ENCODE measurements at places on chromosomes 11 and 22. TPM values are rescaled to one million over a fixed set of nuclear protein-coding genes. Genes with fewer than 3 reads are reported as not detected.

Gene MRGPRF
- total RNA-seq: not detected

Gene ZNF214
- total RNA-seq: not detected

DNA sequence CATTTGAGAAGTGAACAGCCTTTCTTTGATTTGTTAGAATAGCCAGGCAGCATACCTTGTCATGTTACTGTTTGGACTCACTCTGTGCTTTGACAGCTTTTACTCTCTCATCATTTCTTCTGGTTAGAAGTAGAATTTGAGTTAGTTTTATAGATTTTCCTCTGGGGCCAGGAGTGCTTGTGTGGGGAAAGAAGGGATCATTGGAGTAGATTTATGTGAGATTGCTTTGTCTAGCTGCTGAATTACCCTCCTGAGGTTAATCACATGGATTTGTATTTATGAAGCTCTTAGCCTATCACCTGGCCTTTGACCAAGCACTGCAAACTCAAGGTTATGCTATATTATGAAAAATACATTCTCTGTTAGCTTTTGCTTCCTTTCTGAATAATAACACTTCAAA, 54.3 kb downstream of the SWAP70 start:
- no peak for DNase-seq

Gene APOA4
- total RNA-seq: not detected

GRCh38 chr11:58813693-58814092, 30.8 kb downstream of the GLYATL2 start:
- no peak for DNase-seq

Gene OR51B2
- not detected for total RNA-seq

DNA sequence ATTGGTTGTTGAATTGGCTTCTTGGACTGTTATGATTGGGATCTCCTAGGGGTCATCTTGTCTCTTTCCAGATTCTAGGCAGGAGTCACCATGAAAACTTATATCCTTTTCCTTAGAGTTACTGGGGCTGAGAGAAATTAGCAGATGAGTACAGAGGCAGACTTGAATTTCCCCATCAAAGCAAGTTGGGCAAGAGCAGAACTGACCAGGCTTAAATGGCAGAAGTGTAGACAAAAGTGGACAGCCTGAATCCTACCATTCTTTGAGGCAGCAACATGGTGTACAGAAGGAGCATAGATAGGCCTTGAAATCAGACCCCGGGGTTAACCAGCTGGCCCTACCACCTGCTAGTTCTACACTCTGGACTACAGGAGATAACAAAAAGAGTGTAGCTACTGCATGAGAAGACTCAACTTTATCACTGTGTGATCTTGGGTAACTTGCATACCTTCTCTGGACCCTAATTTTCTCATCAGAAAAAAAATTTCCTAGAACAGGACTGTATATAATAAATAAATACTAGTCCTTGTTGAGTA, 427.4 kb upstream of the CADM1 start:
- DNase-seq: no peak

GRCh38 chr11:117754030-117754429, 43.0 kb downstream of the DSCAML1 start:
- no peak for DNase-seq

GRCh38 chr11:57370251-57370650, 10.7 kb downstream of the PRG3 start:
- no peak for DNase-seq

DNA sequence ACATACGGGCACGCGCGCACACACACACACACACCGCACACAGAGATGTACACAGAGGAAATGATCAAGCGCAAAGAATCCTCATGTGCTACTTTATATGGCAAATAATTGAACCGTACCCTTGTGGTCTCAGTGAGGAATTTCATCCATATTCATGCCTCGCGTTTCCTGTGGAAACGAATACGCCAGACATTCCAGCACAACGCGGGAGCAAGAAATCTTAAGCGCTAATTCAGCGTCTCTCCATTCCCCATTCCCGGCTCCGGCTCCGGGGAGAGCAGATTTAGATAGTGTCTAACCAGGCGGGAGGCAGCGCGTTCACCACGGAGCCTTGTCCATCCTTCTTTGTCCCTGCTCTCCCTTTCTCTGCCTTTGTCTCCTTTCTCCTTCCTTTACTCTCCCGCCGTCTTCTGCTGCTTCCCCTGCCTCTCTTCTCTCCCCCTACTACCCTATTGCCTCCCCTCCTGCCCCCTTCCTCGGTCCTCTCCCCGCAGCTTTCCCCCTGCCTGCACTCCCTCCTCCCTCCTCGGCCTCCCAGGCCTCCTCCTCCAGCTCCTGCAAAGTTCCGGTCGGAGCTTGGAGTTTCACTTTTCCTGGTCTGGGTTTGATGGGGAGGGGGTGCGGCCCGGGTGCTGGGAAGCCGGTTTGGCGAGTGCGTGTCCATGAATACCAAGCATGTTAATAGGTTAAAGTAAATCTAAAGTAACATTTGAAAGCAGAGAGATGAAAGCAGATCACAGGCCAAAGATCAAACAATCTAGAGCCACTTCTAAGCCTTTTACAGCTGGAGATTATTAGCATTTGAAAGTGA, 579.3 kb downstream of the BUD13 start:
- no peak for DNase-seq

Gene GLYAT
- not detected for total RNA-seq

GRCh38 chr11:118319337-118319707, 14.8 kb downstream of the CD3E start:
- no peak for DNase-seq

GRCh38 chr11:9651899-9652748, 11.8 kb upstream of the SWAP70 start:
- no peak for DNase-seq

DNA sequence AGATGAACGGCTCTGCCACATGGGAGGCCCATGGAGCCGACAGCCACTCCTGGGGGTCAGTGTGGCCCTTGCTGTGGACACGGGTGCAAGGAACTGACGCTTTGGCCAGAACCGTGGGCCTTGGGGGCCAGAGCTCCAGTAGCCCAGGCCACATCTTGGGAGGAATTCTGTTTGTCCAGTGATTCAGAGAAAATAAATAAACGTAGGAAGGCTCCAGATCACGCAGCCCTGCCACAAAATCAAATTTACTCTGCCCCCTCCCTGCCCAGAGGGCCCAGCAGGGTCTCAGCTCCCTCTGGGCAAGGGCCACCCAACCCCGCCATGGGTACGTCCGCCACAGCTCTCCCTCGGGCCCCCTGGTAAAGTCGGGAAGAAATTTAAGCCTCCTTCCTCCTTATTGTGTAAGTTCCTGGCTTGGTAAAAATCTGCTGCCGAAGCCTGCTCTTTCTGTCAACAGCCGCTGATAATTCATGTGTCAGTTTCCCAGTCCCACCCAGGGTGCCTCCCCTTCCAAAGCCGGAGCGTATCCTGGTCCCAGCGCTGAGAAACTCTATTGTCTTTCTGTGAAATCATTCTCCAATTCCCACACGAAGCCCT, 6.9 kb upstream of the MUC5AC start:
- no peak for DNase-seq

DNA sequence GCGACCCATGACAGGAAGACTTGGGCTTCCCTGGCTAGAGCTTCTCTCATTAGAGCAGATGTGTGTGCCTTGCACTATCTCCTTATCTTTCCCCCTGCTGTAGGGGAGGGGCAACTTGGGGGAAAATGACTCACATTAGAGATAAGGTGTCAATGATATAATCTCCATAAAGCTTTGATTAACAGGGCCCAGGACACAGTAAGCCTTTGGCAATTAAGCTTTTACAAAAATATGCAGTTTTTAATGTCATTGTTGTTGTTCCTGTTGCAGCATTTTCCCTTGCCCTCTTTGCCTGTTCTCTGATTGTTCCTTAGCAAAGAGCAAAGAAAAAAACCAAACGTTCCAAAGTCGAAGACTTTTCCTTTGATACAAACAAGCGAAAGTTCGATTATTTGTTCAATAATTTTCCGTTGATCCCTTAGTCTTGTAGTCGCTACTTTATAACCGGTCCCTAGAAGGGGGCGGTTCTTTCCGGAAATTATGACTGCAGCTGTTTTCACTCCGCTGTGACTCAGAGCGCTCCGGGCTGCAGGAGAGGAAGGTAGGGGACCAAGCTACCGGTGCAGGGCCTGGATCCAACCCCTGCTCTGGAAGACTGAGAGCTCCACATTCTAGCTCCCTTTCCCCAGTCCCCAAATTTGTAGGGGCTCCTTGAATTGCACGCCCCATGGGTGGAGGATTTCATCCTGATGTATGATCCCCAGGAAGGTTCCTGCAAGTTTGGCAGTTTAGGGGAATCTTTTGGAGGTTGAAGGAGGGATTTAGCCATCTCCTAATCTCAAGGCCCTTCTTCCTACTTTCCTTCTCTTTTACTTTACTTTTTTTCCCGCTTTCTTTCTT, at the start of gene VWA5A:
TSS of gene VWA5A (plus strand) at position 509 of the 840 bp plus-strand sequence. CDS start 2,062 bp downstream, outside the sequence.
- peak; percentile 66 for DNase-seq

Gene GPR152
- total RNA-seq: not detected

DNA sequence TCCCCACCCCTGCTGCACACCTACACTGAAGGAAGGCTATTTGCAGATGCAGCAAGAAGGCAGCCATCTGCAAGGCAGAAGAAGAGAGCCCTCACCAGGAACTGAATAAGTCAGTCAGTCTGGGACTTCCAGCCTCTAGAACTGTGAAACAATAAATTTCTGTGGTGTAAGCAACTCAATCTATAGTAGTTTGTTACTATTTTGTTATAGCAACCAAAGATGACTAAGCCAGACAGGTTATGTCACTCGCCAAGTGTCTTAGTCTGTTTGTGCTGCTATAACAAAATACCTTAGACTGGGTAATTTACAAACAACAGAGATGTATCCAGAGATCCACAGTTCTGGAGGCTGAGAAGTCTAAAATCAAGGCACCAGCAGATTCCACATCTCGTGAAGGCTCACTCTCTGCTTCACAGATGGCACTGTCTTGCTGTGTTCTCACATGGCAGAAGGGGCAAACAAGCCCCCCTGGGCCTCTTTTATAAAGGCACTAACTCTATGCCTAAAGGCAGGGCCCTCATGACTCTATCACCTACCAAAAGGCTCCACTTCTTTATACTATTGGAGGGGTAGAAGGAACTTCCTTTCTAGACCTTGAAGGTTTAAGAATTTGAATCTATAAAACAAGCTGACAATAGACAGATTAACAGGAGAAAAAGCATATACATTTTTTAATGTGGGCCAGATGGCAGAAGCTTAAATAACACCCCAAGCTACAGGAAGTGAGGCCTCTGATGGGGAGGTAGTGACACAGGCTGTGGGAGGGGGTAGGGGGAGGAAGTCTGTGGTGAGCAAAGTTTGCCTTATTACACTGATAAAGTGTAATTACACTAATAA, 12.3 kb downstream of the APOL6 start:
- no peak for DNase-seq

DNA sequence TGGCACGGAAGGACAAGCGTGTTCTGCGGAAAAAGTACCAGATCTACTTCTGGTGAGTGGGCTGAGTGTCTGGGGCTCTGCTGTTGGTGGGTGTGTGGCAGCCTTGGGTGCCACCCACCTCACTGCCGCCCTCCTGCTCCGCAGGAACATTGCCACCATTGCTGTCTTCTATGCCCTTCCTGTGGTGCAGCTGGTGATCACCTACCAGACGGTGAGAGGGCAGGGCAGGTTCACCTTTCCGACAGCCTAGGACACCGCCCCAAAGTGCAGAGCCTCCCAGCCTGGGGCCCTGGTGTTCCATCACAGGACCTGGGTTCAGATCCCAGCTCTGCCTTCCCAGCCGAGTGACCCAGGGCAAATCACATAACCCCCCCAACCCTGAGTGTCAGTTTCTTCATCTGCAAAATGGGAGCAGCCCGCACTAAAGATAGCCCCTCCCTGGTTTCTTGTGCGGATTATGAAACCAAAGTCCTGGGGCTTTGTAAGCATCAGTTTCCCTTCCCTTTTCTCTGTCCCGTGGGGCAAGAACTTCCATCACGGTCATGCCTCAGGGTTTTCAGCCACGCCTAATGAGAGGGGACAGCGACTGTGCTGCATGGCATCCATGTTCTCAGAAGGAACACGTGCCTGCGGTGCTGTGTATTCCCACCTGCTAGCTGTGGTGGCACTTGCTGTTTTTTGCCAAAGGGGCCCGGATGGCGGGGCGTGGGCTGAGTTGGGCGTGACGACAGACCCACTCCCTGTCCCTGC, 9.8 kb upstream of the TAGLN start:
- no peak for DNase-seq

Gene MICALL1
- 29.1 TPM for total RNA-seq

- no peak for DNase-seq
These were observed 1151.2 kb upstream of the CCDC90B start for GRCh38 chr11:84437071-84437980.

DNA sequence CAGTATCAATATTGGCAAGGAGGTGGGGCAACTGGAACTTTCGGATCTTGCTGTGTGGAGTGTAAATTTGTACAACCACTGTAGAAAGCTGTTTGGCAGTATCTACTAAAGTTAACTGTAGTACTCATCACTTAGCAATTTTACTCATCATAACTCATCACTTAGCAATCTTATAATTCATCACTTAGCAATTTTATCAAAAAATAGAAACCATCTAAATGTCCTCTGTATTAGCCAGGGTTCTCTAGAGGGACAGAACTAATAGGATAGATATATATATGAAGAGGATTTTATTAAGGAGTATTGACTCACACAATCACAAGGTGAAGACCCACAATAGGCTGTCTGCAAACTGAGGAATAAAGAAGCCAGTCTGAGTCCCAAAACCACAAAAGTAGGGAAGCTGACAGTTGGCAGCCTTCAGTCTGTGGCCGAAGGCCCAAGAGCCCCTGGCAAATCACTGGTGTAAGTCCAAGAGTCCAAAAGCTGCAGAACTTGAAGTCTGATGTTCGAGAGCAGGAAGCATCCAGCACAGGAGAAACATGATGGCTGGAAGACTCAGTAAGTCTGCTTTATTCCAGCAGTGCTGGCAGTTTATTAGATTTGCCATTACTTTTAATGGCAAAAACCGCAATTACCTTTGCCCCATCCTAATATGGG, 92.9 kb upstream of the USP47 start:
- DNase-seq: no peak

DNA sequence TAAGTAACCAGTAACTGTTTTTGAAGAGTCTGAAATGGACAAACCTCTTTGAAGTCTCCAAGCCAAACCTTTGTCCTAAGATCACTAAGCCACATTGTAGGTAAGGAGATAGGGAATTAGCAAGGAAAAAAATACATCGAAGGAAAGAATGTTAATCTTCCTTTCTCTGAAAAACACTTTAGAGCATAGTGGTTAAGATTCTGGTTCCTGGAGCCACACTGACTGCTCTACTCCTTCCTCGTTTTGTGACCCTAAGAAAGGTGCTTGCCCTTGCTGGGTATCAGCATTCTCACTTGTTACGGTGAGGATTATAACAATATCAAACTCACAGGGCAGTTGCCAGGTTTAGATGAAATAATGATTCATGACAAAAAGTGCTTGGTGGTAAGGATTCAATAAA, 104.0 kb downstream of the SIK3 start:
- DNase-seq: no peak

Gene C11orf16
- total RNA-seq: not detected

Gene GRAMD1B
- total RNA-seq: 166 TPM

DNA sequence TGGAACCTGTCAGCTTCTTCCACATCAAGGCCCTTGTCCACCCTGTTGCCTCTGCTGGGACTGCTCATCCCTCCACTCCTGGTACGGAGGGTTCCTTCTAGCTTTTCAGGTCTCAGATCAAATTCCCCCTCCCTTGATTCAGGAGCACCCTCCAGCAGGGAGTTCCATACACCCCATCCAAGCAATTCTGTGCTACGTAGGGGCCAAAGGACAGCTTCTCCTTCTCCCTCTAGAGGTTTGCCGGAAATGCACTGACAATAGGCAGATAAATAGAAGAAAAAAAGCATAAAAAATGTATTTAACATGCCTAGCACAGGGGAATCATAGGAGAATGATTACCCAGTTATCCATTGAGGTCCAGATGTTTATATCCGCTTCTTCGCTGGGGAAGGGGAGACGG, 3.3 kb upstream of the CARD10 start:
- no peak for DNase-seq

GRCh38 chr11:29129844-29130243, 887.0 kb downstream of the KCNA4 start:
- DNase-seq: no peak

Gene CCDC73
- total RNA-seq: 0.11 TPM
